Cortex of kidney (tissue), 1 donor: ENCODE measurements at places on chromosomes 16 and 17.

DNA sequence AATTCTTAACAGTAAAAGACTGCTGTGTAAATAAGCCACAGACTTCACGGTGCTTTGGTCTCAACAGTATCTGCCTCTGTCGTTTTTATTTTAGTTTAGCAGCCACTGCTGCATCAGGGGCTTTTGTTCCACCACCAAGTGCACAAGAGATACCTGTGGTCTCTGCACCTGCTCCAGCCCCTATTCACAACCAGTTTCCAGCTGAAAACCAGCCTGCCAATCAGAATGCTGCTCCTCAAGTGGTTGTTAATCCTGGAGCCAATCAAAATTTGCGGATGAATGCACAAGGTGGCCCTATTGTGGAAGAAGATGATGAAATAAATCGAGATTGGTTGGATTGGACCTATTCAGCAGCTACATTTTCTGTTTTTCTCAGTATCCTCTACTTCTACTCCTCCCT, 7.9 kb downstream of the HERPUD1 start:
- no peak for DNase-seq

- no peak for DNase-seq
Measured at GRCh38 chr17:8846768-8847211, 20.7 kb downstream of the PIK3R6 start.

GRCh38 chr16:12815361-12815760, 11.7 kb upstream of the CPPED1 start:
- no peak for DNase-seq

- DNase-seq: no peak
Measured at GRCh38 chr16:53055541-53056391, 975 bp downstream of the CHD9 start.

GRCh38 chr17:19753051-19753509, 5.0 kb upstream of the ALDH3A1 start:
- DNase-seq: no peak

GRCh38 chr17:78826421-78826820, 14.2 kb downstream of the USP36 start:
- no peak for DNase-seq

DNA sequence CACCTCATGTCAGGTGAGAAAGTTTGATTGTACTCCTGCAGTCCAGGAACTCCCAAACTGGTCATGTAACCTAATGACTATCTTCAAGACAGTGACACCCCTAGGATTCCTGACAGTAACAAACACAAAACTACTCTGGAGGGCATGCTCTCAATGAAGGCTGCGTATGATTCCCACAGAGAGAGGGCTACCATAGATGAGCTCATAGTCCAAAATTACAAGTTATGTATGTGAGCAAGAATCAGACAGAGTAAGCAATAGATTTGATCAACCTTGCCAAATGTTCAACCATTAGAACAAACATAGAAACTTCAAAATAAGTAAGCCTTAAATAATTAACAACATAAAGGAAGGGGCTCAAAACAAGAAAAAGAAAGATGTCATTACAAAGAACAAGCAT, 158.1 kb downstream of the COPRS start:
- no peak for DNase-seq

DNA sequence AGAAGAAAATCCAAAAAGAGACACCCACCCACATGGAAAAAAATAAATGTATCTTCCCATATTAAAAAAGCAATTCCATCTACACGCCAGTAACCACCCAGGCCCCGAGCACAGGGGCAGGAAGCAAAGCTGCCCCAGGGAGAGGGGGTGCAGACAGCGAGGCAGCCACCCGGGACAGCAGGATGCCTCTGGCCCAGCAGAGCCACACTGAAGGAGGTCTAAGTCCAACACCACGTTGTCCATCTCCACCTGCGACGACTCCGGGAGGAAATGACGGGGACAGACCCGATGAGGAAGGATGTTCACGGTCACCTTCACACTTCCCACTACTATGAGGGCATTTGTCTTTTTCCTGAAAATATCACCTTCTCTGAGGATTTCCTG, 14.4 kb upstream of the CYTH1 start:
- DNase-seq: no peak

DNA sequence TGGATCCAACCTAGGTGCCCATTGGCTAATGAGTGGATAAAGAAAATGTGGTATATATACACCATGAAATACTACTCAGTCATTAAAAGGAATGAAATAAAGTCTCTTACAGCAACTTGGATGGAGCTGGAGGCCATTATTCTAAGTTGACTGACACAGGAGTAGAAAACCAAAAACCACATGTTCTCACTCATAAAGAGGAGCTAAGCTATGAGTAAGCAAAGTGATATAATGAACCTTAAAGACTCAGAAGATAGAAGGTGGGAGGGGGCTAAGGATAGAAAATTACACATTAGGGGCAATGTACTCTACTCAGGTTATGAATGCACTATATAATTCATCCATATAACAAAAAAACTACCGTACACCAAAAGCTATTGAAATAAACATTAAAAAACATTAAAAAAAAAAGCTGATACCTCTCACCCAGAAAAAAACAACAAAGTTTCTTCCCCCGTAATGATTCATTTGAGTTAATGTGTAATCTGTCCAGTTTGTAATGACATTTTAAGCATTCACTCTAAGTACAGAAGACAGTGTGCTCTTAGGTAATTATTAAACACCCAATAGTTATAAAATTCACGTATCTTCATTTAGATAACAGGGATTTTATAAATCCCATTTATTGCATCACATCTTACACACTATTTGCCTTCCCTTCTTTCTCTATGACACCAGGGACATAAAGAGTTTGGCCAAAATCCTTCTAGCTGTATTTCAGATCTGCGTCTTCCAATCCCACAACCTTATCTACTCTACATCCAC, 941.5 kb downstream of the CDH11 start:
- DNase-seq: no peak

GRCh38 chr17:15413101-15413771, 54.2 kb downstream of the CDRT4 start:
- DNase-seq: no peak

GRCh38 chr17:40319651-40320540, 10.9 kb downstream of the RARA start:
- DNase-seq: no peak

- no peak for DNase-seq
Measured at GRCh38 chr16:10622036-10622921, 41.9 kb upstream of the EMP2 start.

GRCh38 chr16:83116274-83116892, 489.6 kb downstream of the CDH13 start:
- no peak for DNase-seq

DNA sequence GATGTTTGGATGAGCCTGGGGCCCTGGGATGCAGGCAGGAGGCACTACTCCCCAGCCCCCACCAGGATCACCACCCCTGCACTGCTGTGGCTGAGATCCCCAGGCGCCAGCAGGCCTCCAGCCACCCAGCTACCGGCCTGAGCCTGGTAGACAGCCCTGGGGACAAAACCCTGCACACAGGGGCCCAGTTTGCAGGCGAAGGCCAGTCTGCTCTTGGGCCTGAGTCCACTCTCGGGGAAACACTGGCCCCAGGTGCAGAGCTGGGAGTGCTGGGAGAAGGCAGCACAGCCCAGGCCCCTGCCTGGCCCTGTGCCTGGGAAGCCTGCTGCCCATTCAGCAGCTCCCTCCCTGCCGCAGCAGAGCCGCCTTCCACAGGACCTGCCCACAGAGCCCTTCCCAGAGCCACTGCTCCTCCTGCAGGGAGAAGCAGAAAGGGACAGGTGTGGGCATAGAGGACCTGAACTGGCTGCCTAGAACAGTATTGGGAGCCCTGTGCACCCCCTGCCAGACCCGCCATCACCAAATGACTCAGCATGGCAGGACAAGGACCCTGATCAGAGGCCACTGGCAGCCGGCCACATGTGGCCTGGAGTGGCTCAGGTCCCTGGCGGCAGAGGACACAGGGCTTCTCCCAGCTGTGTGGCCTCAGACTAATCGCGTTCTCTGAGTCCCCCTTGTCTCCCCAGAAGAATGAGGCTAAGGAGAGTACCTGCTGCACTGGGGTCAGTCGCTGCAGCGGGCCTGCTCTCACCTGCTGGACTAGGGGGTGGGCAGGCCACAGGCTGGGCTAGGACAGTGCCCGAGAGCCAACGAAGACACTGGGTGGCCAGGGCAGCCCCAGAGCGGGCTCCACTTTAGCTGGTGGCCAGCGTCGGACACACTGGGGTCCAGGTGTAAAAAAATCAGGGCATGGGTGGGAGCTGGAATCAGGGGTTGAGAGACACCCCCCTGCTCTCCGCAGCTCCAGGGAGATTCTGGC, 10.7 kb downstream of the MSRB1 start:
- no peak for DNase-seq

DNA sequence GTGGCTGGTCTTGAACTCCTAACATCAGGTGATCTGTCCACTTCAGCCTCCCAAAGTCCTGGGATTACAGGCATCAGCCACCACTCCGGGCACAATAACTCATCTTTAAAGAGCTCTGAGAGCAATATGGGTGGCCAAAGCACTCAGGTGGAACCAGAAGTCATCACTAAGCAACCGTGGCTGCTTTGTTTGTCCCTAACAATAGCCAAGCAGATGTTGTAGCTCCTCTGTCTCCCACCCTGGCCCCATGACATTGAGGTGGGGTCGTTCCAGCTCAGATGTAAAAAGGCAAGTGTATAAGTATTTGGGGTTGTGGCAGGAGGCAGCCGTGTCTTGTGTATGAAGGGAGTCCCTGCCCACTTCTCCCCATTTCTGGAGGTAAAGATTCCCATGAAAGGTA, 3.7 kb upstream of the SCIMP start:
- DNase-seq: no peak

GRCh38 chr17:59154292-59154720, 680 bp downstream of the SKA2 start:
- DNase-seq: no peak

- DNase-seq: no peak
Measured at GRCh38 chr16:65318590-65319257, 196.9 kb upstream of the CDH11 start.

DNA sequence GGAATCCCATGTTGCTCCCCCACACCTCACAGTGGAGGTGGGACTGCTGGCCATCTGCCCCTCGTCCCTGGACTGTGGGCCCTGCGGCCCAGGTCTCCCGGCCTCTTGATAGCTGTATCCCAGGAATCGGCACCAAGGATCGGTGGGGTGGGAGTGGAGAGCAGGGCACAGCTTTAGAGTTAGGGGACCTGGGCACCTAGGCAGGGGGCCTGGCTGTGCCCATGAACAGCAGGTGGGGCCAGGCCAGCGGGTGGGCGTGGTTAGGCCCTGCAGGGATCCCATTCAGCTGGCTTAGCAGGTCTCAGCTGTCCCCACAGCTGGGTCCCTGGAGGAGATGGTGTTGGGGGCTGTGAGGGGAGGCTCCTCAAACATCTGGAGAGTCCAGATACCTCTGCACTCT, 49.2 kb downstream of the SREBF1 start:
- DNase-seq: no peak

DNA sequence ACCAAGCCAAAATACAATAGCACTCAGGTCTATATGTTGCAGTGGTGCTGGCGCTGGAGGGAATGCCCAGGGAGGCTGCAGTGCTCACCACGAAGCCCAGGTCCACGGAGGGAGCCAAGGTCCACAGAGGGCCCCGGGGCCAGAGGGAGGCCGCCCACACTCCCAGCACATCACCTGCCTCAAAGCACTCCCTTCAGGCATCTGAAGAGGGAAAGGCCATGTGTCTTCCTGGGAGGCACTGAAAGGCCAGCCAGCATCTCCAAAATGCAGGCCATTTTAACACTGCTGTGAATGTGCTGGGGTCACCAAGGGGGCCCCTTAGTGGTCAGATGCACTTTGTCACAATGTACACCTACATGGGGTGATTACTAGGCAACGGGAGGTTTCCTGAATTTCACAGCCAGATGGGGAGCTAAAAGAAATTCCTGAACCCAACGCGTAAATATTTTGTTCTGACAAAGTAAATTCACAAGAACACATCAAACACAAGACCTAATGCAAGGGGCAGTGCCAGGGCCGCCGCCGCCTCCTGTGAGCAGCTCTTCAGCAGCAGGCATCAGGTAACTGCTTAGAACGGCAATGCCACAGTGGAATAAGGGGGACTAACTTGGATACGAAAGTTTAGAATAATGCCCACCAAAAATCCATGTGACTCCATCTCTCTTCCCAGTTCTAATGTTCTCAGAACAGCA, 42.8 kb downstream of the USP22 start:
- no peak for DNase-seq

- no peak for DNase-seq
Measured at GRCh38 chr17:47218896-47219430, 9.8 kb downstream of the MYL4 start.

- DNase-seq: no peak
Measured at GRCh38 chr17:14359163-14360020, 58.5 kb downstream of the HS3ST3B1 start.

DNA sequence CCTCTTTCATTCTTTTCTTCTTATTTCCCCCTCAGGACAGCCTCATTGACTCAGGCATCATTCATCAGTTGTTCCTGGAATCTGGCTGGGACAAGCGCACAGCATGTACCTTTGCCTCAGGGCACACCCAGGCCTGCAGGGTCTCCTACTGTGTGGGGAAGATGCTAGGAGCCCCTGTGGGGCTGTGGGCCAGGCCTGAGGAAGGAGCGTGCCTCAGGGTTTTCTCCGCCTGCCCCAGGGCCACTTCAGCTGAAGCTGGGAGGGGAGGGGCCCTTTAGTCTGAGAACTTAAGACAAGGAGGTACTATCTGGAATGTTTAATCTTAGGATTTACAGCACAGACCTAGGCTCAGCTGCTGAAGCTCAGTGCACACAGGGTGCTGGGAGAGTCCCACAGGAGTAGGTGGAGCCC, 7.9 kb downstream of the ELMO3 start:
- no peak for DNase-seq

GRCh38 chr17:73933871-73934270, 269.6 kb upstream of the RPL38 start:
- no peak for DNase-seq

GRCh38 chr16:57607676-57608461, 20.6 kb upstream of the ADGRG1 start:
- DNase-seq: no peak

DNA sequence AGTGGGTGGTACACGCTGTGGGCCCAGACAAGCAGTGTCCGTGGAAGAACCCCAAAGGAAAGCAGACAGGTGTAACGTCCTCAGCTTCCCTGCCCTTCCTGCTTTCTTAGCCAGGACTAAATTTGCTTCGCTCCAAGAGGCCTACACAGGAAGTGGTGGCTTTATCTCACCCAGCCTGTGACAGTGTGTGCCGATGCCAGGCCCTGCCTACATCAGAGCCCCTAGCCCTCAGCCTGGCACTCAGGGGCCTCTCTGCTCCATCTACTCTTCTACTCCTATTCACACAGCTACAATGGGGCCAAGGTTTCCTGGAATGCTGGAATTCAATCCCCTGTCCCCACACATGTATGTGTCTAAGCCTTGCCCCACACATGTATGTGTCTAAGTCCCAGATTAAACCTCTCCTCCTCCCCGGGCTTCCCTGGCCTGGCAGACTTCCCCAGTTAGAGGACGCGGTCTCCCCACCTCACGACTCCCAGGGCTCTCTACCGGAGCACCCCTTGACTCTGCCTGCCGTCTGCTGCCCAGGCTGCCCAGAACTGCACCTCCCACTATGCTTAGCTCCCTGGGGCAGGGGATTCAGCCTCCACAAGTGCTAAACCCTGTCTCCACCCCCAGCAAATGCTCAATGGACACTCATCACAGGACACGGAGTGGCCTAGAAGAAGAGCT, 8.2 kb downstream of the PGAP3 start:
- no peak for DNase-seq
